ENCODE measurements at places on chromosomes 6 and 20. TPM values are rescaled to one million over a fixed set of nuclear protein-coding genes. Genes with fewer than 3 reads are reported as not detected.

The PRSS35 gene
- 197 TPM for total RNA-seq

GRCh38 chr6:166959911-166960608 is 3.7 kb upstream of the RNASET2 start:
- no peak overlapping the region for H3K4me3 ChIP-seq
- DNase-seq = no peak
- H3K36me3 ChIP-seq = no peaks in the 10 kb centered on the region
- H3K4me1 ChIP-seq = peaks cover 21% of the 10 kb centered on the region
- H3K27me3 ChIP-seq = no peaks in the 10 kb centered on the region
- H3K27ac ChIP-seq = peak overlapping the region; percentile 34

DNA sequence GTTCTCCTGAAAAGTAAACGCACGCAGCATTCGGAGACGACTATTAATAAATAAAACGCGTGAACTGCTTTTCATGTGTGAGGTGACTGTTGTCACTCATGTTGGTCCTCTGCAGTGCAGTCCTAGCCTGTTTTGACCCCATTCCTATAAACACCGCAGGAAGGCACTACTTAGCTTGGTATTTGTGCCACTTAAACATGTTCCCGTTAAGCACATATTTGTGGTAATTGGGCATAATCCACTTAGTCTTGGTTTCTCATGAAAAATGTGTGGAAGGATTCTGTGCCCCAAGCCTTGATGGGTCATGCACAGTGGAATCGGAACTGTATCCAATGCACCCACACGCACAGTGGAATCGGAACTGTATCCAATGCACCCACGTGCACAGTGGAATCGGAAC is 313.9 kb downstream of the THBS2 start:
- no peak overlapping the region for H3K4me3 ChIP-seq
- peaks cover 2% of the 10 kb centered on the region for H3K27me3 ChIP-seq
- H3K4me1 ChIP-seq = peaks cover 21% of the 10 kb centered on the region

GRCh38 chr6:163661272-163661671 is 246.8 kb downstream of the QKI start:
- H3K27ac ChIP-seq = no peak overlapping the region
- DNase-seq = no peak
- no peaks in the 10 kb centered on the region for H3K4me1 ChIP-seq

DNA sequence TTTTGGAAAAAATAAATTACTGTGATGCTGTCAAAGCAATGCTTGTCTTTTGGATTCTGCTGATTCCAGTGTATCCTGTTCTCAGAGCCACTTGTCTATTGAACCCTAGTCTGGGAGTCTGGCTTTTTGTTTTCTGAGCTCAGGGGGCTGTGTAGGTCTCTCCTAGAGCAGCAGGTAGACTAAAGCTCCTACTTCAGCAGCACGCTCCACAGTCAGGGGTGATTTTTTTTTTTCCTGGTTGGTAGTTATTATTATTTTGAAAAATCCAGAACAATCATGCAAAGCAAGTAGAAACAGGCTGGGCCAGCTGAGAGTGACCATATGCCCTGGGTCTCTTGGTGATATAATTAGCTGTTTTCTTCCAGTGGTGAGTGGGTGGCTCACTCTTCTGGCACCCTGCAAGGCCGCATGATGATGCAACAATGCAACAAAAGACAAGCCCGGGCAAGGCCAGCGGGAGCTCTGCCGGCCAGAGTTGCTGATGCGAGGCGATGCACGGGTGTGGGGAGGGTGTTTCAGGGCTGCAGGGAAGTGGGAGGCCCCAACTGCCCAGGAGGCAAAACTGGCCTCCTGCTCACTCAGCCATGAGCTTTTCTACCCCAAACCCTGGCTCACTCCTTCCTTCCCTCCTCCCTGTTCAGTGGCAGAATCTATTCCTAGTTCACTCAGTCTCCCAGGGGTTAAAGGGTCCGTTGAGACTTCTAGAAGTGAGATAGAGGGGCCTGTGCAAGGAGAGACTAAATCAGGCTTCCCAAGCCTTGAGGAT is 11.5 kb upstream of the CDKN1A start:
- peaks cover 19% of the 10 kb centered on the region for H3K4me1 ChIP-seq
- H3K36me3 ChIP-seq = no peaks in the 10 kb centered on the region
- no peak for DNase-seq
- H3K4me3 ChIP-seq = no peak overlapping the region
- H3K27ac ChIP-seq = peak overlapping the region; percentile 91

The TUBB2B gene
- 109 TPM for total RNA-seq

The METTL24 gene
- not detected for total RNA-seq

GRCh38 chr20:4788314-4788713 is 66.6 kb downstream of the PRND start:
- peaks cover 16% of the 10 kb centered on the region for H3K36me3 ChIP-seq
- DNase-seq = no peak
- H3K27ac ChIP-seq = no peak overlapping the region
- H3K4me1 ChIP-seq = no peaks in the 10 kb centered on the region

- H3K36me3 ChIP-seq = peaks cover 2% of the 10 kb centered on the region
- H3K27me3 ChIP-seq = peaks cover 29% of the 10 kb centered on the region
- H3K4me3 ChIP-seq = no peak overlapping the region
- no peaks in the 10 kb centered on the region for H3K4me1 ChIP-seq
Measured at GRCh38 chr6:32271429-32271828, 47.6 kb upstream of the NOTCH4 start.

The F13A1 gene
- 2.7 TPM for total RNA-seq

DNA sequence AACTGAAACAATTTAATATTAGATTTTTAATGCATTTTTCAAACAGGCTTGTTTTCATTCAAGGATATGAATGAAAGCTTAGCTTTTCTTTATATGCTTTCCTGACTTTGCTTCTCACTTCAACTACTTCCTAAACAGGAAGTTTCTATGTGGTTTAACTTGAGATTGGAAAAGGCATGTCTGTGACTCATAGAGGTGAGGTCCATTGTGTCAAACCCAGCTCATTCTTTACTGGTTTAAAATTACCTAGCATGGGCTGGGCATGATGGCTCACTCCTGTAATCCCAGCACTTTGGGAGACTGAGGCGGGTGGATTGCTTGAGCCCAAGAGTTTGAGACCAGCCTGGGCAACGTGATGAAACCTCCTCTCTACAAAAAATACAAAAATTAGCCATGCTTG is 34.4 kb downstream of the EFHC1 start:
- no peak for DNase-seq
- peaks cover 11% of the 10 kb centered on the region for H3K36me3 ChIP-seq
- no peak overlapping the region for H3K4me3 ChIP-seq
- H3K27ac ChIP-seq = no peak overlapping the region
- no peaks in the 10 kb centered on the region for H3K27me3 ChIP-seq

DNA sequence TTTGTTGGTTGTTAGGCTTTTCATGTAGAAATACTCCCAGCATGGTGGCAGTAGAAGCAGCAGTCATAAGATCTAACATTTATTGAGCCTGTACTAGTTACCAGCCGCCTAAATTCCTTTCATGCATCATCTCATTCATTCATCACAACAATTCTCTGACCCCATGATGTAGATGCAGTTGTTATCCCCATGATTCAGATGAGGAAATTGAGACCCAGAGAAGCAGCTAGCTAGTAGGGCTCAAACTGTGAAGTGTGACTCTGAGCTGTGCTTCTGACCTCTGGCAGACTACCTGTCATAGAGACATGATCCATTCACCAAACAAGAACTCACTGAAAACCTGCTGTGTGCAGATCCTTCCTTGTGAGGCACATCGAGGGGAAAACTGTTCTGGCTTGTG is 16.9 kb downstream of the RREB1 start:
- DNase-seq = no peak
- H3K27ac ChIP-seq = no peak overlapping the region
- peaks cover 13% of the 10 kb centered on the region for H3K4me1 ChIP-seq
- no peak overlapping the region for H3K4me3 ChIP-seq
- peaks cover 6% of the 10 kb centered on the region for H3K36me3 ChIP-seq

DNA sequence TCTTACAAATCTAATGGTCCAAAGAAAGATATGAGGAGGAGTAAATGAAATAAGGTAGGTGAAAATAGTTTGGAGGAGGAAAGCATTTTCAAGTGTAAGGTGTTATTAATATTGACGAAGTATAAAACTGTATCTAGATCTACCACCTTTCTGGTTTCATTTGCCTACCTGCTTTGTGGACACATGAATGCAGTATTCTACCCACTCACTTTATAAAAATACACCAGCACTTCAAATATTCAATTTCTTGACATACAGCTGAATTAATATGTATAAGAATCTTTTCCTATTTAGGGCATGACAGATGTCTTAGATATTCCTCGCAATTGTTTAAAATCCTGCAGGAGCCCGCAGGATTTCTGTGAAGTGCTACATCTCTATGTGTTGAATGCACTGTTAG is 108.0 kb downstream of the BCAS1 start:
- H3K4me3 ChIP-seq = no peak overlapping the region
- H3K27ac ChIP-seq = no peak overlapping the region
- no peak for DNase-seq
- H3K27me3 ChIP-seq = peaks cover 3% of the 10 kb centered on the region

DNA sequence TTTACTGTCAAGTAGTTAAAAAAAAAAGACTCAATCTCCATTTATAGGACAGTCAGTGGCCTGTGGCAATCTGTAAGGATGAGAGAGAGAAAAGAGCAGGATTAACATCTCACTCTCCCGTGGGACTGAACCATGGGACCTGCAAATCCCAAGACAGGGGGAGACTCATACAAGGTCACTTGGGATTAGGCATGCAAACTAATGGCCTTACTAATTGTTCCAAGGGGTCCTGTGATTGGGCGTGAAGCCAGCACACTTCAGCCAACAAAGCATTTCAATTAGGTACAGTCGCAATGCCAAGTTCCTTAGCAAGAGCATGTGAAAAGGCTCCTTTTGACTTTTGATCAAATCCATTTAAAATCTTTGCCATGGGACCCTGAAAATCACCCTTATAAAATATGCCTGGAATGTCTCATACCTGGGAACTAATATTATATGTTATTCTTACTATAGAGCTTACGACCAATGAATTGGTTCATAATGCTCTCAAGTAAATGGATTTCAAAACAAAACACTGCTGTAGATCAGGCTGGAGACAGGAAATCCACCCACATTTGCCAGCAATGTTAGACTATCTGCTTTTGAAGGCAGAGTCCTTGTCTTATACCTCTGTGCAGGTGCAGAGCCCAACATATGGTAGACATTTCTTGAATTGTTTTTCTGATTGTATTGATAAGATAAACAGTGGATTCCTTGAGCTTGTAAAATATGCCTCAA is 412.5 kb downstream of the GJA1 start:
- H3K4me1 ChIP-seq = peaks cover 30% of the 10 kb centered on the region
- no peaks in the 10 kb centered on the region for H3K36me3 ChIP-seq

The UQCC2 gene
- total RNA-seq = 67.6 TPM

GRCh38 chr6:115969207-115969929 is 91.3 kb downstream of the FRK start:
- no peak overlapping the region for H3K4me3 ChIP-seq
- H3K27me3 ChIP-seq = no peaks in the 10 kb centered on the region
- peaks cover 6% of the 10 kb centered on the region for H3K4me1 ChIP-seq
- H3K36me3 ChIP-seq = no peaks in the 10 kb centered on the region

The TRIM15 gene
- total RNA-seq = not detected

DNA sequence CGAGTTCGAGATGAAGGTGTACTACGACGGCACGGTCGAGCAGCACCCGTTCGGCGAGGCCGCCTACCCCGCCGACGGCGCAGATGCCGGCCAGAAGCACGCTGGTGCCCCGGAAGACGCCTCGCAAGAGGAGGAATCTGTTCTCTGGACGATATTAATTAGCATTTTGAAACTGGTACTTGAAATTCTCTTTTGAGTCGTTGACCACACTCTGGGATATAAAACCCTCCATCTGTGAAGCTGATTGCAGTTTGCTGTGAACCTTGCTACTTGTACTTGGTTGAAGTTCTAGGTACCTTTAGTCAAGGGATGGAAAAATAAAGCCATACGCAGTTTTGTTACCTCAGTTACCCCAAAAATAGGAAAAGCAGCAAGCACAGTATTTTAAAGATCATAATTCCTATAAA is 917 bp downstream of the C6orf120 start:
- H3K36me3 ChIP-seq = peaks cover 4% of the 10 kb centered on the region
- no peaks in the 10 kb centered on the region for H3K27me3 ChIP-seq
- H3K4me1 ChIP-seq = peaks cover 42% of the 10 kb centered on the region
- no peak for DNase-seq

GRCh38 chr20:44241796-44242195 is 5.3 kb upstream of the GDAP1L1 start:
- H3K27ac ChIP-seq = no peak overlapping the region
- no peaks in the 10 kb centered on the region for H3K36me3 ChIP-seq
- peaks cover 2% of the 10 kb centered on the region for H3K27me3 ChIP-seq
- DNase-seq = no peak
- H3K4me1 ChIP-seq = peaks cover 2% of the 10 kb centered on the region
- no peak overlapping the region for H3K4me3 ChIP-seq

DNA sequence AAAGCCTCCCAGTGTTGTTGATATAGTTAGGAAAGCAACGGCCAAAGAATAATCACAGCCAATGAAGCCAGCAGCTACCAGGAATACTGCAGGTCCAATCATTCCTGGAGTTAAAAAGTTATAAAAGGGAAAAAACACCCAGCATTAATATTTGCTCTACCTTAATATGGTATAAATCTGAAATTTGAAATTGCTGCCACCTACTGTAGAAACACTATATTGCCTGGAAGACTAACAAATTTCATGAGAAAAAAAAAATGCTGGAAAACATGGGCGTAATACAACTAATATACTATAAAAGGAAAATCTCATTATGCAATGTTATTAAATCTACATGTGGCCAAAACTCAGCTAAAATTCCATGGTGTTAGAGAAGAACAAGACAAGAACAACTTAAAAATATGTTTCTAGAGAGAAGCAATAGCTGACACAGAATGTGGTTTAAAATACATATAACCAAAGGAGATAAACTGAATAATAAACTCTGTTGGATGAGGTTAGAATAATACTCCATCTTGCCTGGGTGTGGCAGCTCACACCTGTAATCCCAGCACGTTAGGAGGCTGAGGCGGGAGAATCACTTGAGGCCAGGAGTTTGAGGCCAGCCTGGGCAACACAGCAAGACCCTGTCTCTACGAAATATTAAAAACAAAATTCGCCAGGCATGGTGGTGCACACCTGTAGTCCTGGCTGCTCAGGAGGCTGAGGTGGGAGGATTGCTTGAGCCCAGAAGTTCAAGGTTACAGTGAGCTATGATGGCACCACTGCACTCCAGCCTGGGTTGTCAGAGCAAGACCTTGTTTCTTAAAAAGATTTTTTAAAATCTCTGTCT is 43.1 kb downstream of the SLC17A5 start:
- H3K4me3 ChIP-seq = no peak overlapping the region
- H3K4me1 ChIP-seq = peaks cover 9% of the 10 kb centered on the region
- peaks cover 24% of the 10 kb centered on the region for H3K36me3 ChIP-seq
- H3K27ac ChIP-seq = no peak overlapping the region
- no peak for DNase-seq
- H3K27me3 ChIP-seq = no peaks in the 10 kb centered on the region

GRCh38 chr20:38336726-38337125 is 9.6 kb upstream of the LBP start:
- H3K4me1 ChIP-seq = no peaks in the 10 kb centered on the region
- DNase-seq = no peak
- H3K27ac ChIP-seq = no peak overlapping the region
- H3K27me3 ChIP-seq = peaks cover 29% of the 10 kb centered on the region
- no peak overlapping the region for H3K4me3 ChIP-seq

GRCh38 chr6:120378582-120379220 is 955.6 kb downstream of the TBC1D32 start:
- H3K4me1 ChIP-seq = no peaks in the 10 kb centered on the region
- no peaks in the 10 kb centered on the region for H3K27me3 ChIP-seq
- no peak overlapping the region for H3K27ac ChIP-seq

- no peak overlapping the region for H3K27ac ChIP-seq
- DNase-seq = no peak
- H3K27me3 ChIP-seq = no peaks in the 10 kb centered on the region
- H3K4me1 ChIP-seq = no peaks in the 10 kb centered on the region
Measured at GRCh38 chr20:22100686-22101085, 395.2 kb downstream of the PAX1 start.

- H3K4me3 ChIP-seq = no peak overlapping the region
- peaks cover 22% of the 10 kb centered on the region for H3K4me1 ChIP-seq
- H3K27ac ChIP-seq = no peak overlapping the region
- peak; percentile 21 for DNase-seq
- H3K27me3 ChIP-seq = peaks cover 1% of the 10 kb centered on the region
Measured at GRCh38 chr6:43985329-43985728, 141.9 kb downstream of the MRPL14 start.

All from chondrocyte (in vitro differentiated cells).